ENCODE measurements at places on chromosomes 11 and 22.
A peak's percentile ranks its signal among the peaks of the same experiment; 100 is the strongest.

- no peak for DNase-seq
These were observed 196.3 kb upstream of the ARHGAP20 start for GRCh38 chr11:110908401-110909105.

DNA sequence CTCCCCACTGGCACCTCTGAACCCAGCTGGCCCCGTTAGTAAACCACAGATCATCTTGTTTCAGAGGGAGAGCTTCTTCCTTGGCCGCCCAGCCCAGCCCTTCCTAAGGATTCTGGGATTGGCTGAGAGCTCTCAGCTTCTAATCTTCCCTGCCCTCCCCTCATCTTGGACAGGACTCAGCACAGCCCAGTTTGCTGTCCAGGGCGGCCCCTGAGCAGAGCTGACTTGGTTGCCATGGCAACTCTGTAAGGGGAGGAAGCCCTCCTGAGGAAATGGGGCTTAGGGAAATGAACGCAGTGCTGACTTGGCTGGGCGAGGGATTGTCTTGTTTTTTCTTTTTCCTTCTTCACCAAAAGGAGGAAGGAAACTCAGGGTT lies 4.6 kb downstream of the APOL4 start:
- DNase-seq = peak; percentile 67

- DNase-seq = peak; percentile 42
These were observed 524.2 kb upstream of the CHORDC1 start for GRCh38 chr11:90747057-90747456.

GRCh38 chr22:26122920-26123468 lies 46.3 kb upstream of the SEZ6L start:
- no peak for DNase-seq
